Fibroblast of mammary gland (primary cell): ENCODE measurements at places on chromosomes 2 and 18.

DNA sequence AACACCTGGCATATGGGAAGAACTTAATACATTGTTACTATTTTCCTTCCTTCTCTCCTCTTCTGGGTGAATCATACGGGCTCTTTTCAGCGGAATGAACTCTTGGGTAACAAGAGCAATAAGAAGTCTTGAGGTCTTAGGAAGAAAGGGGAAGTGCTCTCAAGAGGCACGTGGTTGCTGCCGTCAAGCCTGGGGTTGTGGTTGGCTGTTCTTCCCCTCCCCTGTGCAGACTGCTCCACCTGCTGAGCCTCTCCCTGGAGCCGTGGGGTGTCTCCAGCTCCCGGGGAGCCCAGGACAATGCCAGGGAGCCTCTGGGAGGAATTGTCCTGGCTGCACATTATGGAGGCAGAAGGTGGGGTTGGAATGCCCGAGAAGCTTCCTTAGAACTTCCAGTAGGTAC, 19.4 kb downstream of the TOGARAM2 start:
- DNase-seq: no peak

GRCh38 chr2:127721311-127721977, 20.1 kb downstream of the SFT2D3 start:
- DNase-seq: no peak

DNA sequence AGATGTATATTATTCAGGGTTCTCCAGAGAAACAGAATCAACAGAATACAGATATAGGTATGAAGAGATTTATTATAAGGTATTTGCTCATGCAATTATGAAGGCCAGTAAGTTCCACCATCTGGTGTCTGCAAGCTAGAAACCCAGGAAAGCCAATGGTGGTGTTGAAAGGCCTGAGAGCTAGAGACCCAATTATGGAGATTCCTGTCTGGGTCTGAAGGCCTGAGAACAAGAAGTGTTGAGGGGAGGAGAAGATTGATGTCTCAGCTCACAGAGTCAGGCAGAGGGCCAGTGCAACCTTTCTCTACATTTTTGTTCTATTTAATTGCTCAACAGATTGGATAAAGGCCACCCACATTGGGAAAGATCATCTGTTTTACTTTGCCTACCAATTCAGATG, 524.2 kb upstream of the CRIM1 start:
- no peak for DNase-seq

- no peak for DNase-seq
These were observed 101.0 kb downstream of the PTGR3 start for GRCh38 chr18:75107931-75108276.

GRCh38 chr2:60979231-60979630, 38.3 kb upstream of the PEX13 start:
- no peak for DNase-seq

- DNase-seq: peak; percentile 13
These were observed 709.6 kb downstream of the SOCS6 start for GRCh38 chr18:70998490-70998889.
